SK-N-DZ (cell line): ENCODE measurements at places on chromosomes 5 and 9.

DNA sequence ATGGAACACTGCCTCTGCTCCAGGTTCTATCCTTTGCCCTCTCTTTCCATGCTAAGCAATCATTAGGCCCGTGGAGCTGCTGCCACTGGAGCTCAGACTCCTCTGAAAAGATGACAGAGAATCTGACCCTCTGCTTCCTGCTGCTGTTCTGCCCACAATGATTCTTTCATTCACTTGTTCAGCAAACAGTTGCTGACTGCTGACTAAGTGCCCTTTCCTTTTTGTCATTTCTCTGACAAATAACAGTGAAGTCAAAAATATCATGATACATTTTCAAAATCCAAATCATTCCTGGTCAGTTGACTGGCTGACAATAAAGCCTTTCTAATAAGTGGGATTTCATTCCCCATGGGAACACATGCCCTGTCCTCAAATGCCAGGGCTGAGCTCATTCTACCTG, 110.1 kb downstream of the SIL1 start:
- DNase-seq, result no peak

DNA sequence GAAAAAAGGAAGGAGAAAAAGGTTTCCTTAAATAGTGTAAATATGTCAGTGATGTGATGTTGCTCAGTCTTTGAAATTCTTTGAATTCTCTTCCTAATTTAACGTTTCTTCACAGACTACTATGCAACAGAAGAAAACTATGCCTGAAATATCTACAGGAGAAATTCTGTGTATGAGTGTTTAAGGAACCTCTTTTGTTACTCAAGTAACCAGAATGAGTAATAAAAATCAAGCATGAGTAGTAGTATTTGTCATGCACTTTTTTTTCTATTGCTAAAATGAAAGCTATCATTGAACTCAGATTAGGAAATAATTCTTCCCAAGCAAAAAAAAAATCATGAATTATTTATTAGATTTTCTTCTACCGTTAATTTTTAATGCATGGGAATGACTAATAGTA, 20.3 kb upstream of the THG1L start:
- no peak for DNase-seq

GRCh38 chr5:81553567-81554212, 159.8 kb upstream of the ACOT12 start:
- no peak for DNase-seq

- DNase-seq, result no peak
These were observed 1095.7 kb upstream of the DMAC1 start for GRCh38 chr9:8895106-8895860.

DNA sequence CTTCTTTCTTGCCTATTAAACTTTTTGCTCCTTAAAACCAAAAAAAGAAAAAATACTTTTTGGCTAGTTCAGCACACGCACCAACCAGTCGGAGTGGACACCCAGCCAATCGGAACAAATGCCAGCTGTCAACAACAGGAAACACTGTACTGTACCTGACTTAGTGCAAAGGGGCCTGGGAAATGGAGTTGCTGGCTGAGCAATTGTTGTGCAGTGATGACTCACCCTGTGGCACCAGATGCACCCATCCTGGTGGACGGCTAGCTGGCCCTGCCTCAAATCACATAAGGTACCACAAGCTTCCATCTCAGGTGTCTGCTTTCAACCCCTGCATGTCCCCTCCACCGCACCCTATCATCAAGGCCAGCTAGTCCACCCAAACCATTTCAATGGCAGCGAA, 20.9 kb downstream of the FOXE1 start:
- DNase-seq, result no peak

DNA sequence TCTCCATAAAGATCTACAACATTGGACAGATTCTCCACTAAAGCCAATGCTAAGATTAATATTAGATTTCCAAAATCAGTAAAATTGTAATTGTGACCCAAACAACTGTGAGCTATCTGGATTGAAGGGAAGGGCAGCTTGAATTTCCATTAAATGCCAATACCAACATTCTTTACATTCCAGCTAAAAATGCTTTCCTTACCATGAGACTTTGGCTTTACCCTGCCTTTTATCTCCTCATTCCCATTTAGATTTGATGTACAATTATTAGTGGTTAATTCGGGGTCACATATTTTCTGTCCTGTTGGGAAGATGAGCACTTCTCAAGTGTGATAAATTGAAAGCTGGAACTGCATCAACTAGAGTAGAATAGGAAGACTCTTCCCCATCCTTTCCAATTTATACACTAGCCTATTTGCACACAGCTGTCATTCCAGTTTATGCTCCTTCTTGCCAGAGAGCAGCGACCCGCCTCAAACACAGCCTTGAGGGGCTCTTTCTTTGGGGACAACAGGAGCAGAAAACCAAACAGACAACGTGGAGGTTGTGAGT, 33.1 kb upstream of the MYOT start:
- no peak for DNase-seq

- DNase-seq, result no peak
These were observed 231.1 kb upstream of the NUDT12 start for GRCh38 chr5:103793595-103794182.

GRCh38 chr5:125198270-125198974, 452.0 kb upstream of the ZNF608 start:
- DNase-seq, result peak; percentile 97

DNA sequence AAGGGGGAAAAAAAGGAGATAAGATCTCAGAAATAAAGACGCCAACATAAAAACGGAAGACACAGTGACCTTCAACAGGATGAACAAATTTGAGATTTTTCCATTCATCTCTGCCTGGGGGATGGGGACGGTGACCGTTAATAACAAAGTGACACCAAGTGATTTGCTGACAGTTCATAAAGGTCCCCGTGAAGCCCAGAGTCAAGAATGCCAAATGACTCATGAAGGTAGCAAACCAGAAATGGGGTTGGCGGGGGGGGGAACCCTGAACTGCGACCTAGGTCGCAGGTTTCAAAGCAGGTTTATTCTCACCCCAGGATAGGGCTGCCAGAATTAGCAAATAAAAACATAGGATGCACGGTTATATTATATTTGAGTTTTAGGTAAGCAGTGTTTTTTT, 21.1 kb upstream of the SHB start:
- no peak for DNase-seq

- no peak for DNase-seq
These were observed 29.5 kb upstream of the NFIB start for GRCh38 chr9:14343261-14344031.

- peak; percentile 70 for DNase-seq
These were observed 206.6 kb upstream of the HAPLN1 start for GRCh38 chr5:83927140-83927733.

DNA sequence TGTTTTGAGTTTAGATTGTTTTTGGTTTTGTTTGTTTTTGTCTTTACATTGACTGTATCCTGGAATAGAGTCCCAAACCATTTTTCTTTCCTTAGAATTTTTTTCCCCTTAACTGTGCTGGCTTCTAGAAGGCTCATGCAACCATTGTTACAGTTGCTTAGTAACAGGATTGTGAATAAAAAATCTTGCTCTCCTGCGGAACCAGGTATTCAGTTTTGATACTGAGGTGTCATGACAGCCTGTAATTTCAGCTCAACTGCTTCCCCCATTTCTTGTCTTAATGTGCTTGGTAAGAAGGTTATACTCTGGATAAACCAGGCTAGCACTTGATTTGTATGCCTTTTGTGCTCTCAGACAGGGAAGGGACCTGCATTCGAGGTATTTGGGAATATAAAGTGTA, 42.1 kb downstream of the FOCAD start:
- DNase-seq, result no peak

DNA sequence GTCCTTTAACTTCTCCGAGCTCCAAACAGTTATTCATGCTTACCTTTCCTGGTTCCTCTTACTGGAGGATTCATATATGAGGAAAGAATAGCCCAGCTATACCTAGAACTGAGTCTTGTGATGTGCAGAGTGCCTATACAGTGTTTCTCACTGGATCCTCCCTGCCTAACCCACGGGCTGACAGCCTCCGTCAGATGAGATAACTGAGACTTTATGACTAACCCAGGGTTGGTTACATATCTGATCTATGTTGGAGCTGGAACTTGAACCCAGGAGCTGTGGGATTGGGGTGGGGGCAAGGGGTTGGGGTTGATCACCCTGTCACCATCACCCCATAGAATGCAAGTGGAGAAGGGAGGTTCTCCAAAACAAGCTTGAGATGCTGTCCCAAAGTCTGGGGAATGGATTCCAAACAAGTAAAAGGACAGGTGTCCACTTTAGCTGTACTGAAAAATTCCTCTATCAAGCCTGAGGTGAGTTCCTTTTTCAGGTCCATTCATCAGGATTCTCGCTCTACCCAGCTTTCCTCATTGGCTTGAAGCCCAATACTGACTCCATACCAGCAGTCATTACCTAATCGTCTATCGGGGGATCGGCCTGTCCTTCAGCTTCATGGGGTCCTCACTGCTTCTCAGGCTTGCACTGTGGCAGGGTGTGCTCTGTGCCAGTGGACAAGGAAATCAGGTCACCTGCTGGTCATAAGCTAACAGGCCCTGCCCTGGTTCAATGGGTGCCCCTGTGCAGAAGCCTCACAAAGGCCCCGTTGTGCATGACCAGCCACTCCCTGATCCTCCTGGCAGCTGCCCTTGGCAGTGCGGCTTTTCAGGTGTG, 100.6 kb downstream of the ARHGAP26 start:
- DNase-seq, result no peak

DNA sequence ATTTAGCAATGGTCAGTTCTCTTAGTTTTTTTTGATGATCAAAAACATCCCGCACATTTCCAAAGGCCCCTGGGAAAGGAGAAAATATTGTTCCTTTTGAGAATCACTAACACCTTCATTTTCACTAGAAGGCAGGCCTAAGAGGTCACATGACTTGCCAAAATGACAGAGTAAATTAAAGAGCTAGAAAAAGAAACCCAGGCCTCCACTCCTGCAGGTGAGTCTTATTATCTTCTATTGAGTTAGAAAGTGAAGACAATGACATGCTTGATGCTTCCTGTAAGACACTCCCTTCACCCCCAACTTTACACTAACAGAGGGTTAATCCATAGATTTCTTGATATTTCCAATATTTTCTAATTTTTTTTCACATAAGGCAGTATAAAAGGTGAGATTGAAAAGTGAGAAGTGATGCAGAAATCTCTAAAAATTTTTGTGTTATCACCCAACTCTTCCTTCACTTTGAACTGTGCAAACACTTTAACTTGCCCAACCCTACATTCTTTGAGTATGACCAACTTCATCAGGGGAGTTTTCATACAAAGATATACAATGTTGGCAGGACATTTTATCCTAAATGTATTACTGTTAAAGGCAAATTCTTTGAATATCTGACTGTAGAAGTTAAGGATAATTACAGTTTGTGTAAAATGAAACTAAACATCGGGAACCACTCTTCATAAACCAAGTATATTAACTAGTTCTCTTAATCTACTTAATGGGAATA, 57.1 kb downstream of the SUB1 start:
- no peak for DNase-seq

GRCh38 chr5:1824109-1824821, 23.1 kb downstream of the NDUFS6 start:
- DNase-seq, result no peak

GRCh38 chr9:82020331-82020730, 31.8 kb downstream of the SPATA31D1 start:
- no peak for DNase-seq

DNA sequence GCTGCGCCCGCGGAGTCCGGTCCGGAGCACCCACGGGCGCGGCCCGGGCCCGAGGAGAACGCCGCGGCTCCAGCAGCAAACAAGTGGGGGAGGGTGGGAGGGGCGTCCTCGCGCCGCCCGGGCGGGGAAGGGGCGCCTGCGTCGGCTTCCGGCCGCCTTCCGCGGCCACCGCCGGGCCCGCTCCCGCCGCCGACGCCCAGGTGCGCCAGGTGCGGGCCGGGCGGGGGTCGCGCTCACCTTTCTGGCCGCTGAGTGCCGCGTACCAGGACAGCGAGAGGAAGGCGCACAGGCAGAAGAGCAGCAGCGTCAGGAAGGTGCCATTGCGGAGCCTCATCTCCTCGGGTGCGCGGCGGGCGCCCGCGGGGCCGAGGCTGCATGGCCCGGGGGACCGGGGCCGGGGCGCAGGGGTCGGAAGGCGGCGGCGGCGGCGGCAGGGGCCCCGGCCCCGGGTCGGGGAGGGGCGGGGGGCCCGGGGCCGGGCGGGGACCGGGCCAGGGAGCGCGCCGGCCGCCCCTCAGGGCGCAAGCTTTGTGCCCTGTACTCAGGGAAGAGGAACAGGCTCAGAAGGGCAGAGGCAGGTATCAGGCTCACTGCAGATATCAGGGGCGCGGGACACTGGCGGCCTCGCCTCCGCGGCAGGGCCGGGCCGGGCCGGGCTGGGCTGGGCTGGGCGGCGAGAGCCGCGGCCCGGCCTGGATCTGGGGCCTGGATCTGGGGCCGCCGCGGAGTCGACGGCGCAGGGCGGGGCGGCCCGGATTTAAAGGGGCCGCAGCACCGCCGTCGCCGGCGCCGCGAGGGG, at the start of gene MGAT4B:
MGAT4B (minus strand) TSS at position 617 of the 799 bp plus-strand sequence; CDS start at position 334, 283 bp downstream.
- peak; percentile 57 for DNase-seq

GRCh38 chr9:114925039-114925438, 5.4 kb downstream of the TNFSF8 start:
- no peak for DNase-seq

GRCh38 chr9:130028493-130029222, 14.3 kb downstream of the FNBP1 start:
- DNase-seq, result no peak

- peak; percentile 64 for DNase-seq
These were observed 122.5 kb downstream of the SLC1A3 start for GRCh38 chr5:36728697-36729543.

- no peak for DNase-seq
These were observed 95.9 kb downstream of the KCNIP1 start for GRCh38 chr5:170599756-170600155.

DNA sequence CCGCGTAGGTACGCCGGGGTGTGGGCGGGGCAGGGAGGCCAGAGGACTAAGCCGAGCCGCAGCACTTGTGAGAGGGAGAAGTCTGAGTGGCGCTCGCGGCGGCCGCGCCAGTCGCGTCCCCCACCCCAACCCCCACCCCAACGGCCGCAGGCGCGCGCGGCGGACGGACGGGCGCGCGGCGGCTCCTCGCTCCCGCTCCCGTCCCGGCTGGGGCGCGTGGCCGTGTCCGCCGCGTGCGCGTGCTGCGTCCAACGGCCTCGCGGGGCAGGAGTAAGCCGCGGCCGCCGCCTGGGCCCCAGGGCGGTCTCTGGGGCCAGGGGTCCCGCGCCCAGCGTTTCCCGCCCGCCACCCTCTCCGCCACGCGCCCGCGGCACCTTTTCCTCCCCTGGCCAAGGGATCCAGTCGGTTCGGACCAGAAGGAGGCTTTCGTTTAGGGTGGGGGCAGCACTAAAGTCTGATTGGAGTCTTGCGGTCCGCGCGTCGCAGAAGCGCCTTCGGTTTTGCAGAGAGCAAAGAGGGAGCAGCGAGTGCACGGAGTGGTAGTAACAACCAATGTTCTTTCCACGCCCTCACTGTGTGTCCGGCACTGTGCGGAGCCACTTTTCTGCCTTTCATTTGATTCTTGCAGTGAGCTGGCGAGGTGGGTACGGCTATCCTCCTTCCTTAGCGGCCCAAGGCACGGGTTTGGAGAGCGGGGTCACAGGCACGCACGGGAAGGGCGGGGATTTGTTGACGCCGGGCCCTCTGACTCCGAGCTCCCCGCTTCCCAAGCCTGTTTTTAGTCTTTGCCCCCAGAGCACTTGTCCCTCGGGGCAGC, 483 bp downstream of the G3BP1 start:
- peak; percentile 36 for DNase-seq
